Prostate gland (tissue), 2 donors: ENCODE measurements at places on chromosomes 4 and X. TPM values are rescaled to one million over a fixed set of nuclear protein-coding genes. Genes with fewer than 3 reads are reported as not detected.

Gene CLIC2
- 2.4 TPM for total RNA-seq

- peak; percentile 22 for DNase-seq
Measured at GRCh38 chr4:186554539-186554913, 841 bp downstream of the MTNR1A start.

DNA sequence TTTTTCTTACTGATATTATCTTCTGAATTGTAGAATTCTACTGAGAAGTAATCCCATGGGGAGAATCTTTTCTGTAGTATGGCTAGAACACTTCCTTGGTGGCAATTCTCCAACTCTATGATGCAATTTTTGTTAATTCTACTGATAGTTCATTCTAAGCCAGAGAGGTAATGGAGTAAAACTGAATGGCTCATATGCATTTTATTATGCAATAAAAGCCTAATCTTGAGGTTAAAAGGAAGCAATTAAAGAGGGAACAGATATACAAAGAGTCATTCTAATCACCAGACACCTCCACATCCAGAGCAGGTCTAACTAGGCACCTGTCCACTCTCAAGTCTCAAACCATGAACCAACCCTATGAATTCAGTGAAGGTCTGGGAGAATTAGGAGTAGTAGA lies 9.7 kb downstream of the RAP2C start:
- DNase-seq, result no peak

Gene ENPEP
- total RNA-seq, result 1.3 TPM

GRCh38 chr4:164952551-164952950 lies 24.9 kb downstream of the TRIM61 start:
- no peak for DNase-seq

Gene USP26
- not detected for total RNA-seq

DNA sequence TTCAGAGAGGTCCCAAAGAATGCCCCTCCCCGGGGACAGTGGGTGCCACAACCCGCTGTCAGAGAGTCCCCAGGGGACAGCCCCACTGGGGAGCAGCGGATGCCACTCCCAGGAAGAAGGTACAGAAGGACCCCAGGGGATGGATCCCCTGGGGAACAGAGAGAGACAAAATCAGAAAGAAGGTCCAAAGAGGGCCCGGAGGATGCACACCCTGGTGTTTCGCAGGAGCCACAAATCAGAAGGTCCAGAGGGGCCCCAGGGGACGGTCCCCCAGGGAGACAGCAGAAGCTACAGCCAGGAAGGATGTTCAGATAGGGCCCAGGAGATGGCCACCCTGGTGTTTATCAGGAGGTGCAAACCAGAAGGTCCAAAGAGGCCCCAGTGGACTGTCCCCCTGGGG lies 1.4 kb downstream of the TEX13D start:
- DNase-seq, result no peak

GRCh38 chr4:102759831-102760644 lies 730 bp downstream of the MANBA start:
- peak; percentile 15 for DNase-seq

DNA sequence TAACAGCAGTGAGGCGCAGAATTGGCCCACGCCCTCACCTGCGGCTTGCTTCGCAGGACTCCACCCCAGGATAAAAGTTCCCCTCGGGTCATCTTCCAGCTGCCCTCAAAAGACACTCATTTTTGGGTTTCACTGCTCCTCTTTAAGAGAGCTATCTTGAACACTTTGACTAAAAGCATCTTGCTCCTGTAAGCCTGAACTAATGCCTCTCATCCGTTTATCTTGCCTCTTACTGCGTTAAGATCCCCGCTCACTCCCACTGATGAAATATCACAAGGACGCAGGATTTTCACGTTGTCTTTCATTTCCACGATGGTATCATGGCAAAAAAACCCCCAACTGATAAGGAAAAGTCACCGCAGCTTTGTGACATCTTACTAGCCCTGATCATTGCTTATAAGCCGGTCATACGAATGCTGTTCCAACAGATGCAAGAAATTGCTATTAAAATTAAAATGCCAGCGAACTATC lies 591 bp upstream of the ACSL4 start:
- DNase-seq, result no peak

Gene TDO2
- 4.8 TPM for total RNA-seq

GRCh38 chrX:154419189-154419588 lies 7.8 kb downstream of the TAFAZZIN start:
- no peak for DNase-seq

- DNase-seq, result no peak
Measured at GRCh38 chr4:55871299-55871800, 17.9 kb downstream of the EXOC1 start.

Gene IQSEC2
- 19.8 TPM for total RNA-seq

DNA sequence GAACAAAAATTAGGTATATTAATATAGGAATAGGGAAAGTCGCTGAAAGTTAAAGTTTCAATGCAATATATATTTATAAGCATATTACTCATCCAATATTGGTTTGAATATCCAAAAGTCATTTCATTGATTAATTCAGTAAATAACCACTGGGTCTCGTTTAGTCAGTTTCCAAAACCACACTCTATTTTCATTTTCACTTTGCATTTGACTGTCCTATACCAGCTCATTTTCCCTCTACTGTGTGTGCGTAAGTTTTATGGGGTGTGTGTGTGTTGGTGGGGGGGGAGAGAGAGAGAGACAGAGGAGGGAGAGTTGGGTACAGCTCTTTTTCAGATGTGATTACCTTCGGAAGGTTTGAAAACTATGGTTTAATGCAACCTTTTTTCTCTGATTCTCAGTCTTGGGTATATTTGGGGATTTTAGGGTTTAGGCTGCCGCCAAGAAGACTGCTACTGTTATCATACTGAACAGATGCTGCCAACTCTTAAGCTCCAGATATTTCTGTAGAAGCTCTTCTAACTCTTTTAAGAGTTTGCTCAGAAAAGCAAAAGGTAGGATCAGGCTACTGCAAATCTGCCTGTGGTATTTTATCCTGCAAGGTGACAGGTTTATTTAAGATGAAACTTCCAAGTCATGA lies 1427.4 kb downstream of the PCDH7 start:
- no peak for DNase-seq

GRCh38 chrX:110341189-110342035 lies 17.2 kb upstream of the RTL9 start:
- no peak for DNase-seq

Gene DCAF4L1
- total RNA-seq, result 37.5 TPM

GRCh38 chr4:77910676-77911075 lies 48.0 kb downstream of the MRPL1 start:
- no peak for DNase-seq

- DNase-seq, result no peak
Measured at GRCh38 chrX:72576141-72576894, 3.7 kb upstream of the HDAC8 start.

DNA sequence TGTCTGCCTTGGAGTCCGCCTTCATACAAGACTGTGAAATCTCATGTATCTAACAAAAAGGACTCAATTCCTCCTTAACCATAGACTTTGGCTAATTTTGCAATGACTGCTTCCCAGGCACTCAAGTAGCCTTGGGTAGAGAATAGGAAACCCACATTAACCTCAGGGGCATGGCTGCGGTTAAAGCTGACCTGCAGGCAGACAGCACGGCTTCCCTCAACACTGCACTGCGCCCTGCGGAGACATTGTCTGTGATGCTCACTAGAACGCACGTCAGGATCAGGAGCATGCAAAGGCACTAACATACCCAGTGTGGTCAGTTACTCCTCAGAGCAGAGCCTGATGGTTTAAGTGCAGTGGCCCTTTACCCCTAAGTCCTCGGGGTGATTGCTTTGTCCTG lies 10.3 kb upstream of the GPR143 start:
- DNase-seq, result no peak

DNA sequence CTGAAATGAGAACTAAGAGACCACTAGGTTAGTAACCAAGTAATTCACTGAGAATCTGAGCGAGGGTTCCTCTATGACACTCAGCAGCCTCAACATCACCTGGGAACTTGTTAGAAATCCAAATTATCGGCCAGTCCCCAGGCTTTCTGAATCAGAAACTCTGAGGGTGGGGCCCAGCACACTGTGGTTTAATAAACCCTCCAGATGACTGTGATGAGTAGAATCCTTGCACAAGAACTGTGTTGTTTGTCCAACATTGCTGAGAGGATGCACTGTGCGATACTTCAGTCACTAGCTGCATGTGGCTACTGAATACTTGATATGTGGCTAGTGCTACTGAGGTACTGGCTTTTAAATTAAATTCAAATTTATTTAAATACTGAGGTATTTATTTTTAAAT lies 243.9 kb downstream of the MAML3 start:
- no peak for DNase-seq

Gene PDLIM3
- total RNA-seq, result 139 TPM

DNA sequence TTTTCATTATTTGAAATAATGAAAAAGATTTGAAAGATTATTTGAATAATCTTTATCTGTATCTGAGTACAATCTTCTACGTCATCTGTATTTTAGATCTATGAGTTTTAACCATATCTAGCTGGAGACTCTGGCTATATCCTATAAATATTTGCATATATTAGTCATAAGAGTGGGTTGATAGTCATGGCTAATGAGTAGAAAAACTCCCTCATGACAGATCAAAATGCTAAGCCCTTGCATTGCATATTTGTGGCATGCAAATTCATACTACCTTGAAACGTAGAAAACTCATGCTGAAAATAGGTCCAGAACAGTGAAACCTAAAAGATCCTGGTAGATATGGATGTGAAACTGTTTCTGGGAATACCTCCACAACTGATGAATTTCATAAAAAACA lies 291.3 kb downstream of the GALNTL6 start:
- DNase-seq, result no peak

Gene TMEM150C
- total RNA-seq, result 30.0 TPM

GRCh38 chrX:3777416-3777815 lies 64.0 kb upstream of the PRKX start:
- no peak for DNase-seq

GRCh38 chrX:43682726-43683125 lies 26.6 kb downstream of the MAOA start:
- DNase-seq, result no peak

GRCh38 chr4:99209671-99210070 lies 9.4 kb downstream of the ADH6 start:
- DNase-seq, result no peak

DNA sequence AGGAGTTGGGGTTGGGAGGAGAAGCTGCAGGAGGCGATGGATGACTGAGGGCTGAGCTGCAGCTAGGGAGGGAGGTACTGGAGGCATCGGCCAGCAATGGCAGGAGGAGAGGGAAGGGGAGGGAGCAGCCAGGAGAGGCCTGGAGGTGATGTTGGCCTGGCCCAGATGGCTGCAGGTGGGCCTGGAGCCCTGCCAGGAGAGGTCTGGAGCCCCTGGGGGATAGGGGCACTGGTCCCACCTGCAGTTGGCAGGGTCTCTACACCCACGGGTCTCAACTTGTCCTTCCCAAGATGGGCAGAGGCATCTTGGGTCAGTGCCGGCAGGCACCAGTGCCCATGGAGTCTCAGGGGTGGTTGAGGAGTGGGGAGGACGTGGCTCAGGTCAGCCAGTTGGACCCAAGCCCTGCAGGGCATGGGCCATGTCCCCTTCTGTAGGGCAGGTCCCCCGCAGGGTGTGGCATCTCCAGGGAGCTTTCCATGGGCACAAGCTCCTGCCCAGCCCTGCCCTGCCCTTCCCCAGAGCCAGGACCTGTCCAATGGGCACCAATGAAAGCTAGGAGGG lies 2.7 kb upstream of the MXD4 start:
- no peak for DNase-seq

Gene VEGFD
- 1.4 TPM for total RNA-seq

DNA sequence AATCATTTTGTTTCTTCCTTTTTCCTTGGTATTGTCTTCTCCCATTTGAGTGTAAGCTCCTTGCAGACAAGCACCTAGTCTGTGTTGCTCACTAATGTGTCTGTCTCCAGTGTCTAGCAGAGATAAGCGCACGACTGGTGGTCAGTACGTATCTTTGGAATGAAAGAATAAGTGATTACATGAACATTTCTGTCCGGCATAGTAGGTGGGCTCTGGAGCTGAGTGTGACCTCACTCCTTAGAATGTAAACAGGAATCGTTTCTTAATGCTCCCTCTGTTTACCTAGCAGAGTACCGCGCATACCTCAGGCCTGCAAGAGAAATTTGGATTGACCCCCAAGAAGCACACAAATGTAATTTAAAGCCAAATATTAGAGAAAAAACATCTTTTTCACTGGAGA lies 235.4 kb downstream of the MAML3 start:
- no peak for DNase-seq

Gene GASK1B
- total RNA-seq, result 27.3 TPM

DNA sequence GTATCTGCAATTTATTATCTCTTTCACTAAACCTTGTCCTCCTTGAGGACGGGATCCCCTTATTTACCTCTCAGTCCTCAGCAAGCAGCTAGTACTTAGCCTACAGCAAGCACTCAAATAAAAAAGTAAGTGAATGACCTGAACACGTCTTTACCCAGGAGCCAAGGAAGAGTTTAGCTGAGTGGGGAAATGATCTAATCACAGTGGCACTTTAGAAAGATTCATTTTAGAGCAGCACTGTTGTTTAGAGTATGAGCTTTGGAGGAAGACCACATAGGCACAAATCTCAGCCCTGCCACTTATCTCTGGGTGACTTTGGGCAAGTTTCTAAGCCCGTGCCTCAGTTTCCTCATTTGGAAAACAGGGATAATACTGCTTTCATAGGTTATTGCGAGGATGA lies 2.7 kb downstream of the FAM120C start:
- DNase-seq, result no peak

- no peak for DNase-seq
Measured at GRCh38 chrX:7941390-7942042, 14.3 kb upstream of the PNPLA4 start.

GRCh38 chr4:110681381-110681780 lies 58.5 kb upstream of the PITX2 start:
- no peak for DNase-seq

Gene PPEF1
- total RNA-seq, result 6.0 TPM

DNA sequence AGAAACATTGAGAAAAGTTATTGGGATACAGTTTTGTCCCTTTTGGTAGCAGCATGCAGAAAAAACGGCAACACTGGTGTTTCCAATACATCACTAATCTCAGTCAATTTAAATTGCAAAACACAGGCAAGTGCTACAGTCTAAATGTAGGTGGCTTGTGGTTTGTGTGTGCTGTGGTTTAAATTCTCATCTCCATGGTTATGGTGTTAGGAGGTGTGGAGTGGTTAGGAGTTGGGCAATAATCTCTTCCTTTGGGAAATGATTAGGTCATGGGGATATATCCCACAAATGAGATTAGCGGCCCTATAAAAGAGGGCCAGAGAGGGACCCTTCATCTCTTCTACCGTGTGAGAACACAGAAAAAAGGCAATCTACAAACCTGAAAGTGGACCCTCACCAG lies 1344.3 kb downstream of the ADGRL3 start:
- no peak for DNase-seq

DNA sequence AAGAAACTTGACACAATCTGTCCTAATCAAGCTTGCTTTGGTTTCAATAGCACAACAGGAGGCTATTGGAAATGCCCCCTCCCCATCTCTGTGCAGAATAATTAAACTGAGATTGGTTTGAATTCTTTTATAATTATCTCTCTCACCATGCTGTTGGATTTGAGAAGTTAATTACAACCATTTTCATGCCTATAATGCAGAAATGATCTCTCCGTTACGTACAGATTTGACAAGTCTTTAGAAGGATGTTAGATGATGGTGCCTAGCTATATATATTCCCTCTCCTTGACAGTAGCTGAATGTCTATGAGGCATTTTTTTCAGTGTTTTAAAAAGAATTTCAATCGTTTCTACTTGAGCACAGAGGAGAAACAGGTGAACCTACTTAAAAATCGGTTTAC lies 488.4 kb upstream of the TECRL start:
- no peak for DNase-seq
